Activated T-cell treated with anti-CD3 and anti-CD28 coated beads for 1 hour (primary cell): ENCODE measurements at places on chromosomes 12 and 14.

DNA sequence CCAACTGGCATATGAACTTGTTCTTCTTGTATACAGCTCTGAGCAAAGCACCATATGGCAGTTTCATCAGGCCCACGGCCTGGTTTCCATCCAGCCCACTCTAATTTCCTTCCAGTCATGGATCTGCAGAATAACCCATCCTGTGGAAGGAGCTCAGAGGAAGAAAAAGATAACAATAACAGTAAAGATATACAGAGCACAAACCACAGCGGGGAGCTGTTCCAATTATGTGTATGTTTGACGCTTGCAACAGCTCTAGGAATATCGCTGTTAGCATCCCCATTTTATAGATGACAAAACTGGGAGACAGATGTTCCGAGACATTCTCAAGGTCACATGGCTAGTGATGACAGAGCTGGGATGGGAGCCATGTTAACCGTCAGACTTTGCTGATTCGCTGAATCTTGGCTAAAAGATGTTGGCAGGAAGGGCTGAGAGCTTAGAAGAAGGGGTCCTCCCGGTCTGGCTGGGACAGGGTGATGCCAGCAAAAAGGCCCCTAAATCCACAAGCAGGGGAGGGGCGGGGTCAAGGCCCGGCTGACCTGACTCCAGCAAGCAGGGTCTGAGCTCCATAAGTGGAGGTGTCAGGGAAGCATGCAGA lies 34.4 kb upstream of the CIPC start:
- DNase-seq = no peak

GRCh38 chr12:51529651-51529970 lies 61.4 kb upstream of the SCN8A start:
- no peak for DNase-seq

DNA sequence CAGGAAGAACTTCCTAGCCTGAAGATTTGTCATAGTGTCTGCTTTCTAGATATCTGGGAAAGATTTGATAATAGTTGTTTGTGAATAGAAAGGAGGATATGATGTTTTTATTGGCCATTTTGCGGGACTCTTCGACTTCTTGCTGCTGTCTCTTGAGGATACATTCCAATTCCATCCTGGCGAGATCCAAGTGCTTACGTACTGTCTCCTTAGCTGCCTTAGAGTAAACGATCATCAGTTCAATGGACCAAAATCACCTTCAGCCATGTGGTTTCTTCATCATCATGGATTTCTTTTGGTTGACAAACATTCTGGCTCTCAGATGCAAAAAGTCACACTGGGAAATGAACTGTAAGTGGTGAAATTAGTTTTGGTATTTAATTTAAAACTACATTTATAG lies 82.7 kb upstream of the SCN8A start:
- no peak for DNase-seq

DNA sequence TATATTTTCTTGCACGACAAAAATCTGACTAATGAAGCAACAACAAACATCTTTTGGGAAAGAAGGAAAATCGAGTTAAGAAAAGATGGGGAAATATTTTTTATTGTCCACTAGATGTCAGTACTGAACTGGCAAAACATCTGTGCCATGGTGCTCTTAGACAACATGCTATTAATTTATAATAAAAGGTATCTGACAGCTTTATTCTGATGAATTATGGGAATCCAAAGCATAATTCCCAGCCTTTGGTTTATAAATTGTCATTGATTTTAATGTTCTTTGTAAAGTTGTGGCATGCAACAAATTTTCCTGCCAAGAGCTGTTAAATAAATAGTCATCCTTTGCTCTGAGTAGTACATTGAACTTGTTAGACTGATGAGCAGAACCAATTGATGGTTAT lies 231.2 kb downstream of the ETNK1 start:
- DNase-seq = no peak

- DNase-seq = no peak
Observed at GRCh38 chr14:24053548-24054323, 1.9 kb downstream of the CARMIL3 start.

DNA sequence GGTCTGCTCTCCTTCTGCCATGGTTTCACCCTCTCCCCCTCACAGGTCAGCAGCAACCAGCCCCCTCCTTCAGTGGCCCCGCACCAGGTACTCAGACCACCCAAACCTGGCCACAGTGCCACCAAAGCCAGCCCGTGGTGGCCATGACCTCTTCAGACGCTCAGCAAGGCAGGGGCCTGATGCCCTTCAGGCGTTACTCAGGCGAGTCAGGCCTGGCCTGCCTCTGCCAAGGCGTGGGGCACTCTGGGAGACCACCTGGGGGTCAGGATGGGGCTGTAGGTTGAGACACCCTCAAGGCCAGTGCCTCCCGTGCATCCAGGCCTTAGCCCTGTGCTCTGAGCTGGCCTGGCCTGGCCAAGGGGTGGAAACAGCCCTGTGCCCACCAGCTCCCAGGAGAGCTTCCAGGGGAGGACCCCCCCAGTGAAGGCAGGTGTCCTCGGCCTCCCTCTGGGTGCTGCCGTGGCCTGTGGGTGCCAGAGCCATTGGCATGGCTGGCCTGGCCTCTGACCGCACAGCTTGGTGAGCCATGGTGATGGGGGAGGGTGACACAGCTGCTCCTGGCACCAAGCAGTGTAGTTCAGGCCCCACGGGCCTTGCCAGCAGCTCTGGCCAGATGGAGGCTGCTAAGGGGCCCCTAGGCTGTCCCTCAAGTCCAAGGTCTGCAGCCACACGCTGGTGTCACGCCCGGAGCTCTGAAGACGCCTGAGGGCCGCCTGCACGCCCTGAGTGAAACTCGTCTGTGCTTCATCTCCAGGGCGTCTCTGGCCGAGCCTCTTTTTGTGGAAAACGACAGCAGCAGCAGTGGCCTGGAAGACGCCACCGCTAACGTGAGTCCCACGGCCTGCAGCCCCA lies 15.1 kb downstream of the XRCC3 start:
- DNase-seq = no peak
